ENCODE measurements at places on chromosomes 2 and 18.

DNA sequence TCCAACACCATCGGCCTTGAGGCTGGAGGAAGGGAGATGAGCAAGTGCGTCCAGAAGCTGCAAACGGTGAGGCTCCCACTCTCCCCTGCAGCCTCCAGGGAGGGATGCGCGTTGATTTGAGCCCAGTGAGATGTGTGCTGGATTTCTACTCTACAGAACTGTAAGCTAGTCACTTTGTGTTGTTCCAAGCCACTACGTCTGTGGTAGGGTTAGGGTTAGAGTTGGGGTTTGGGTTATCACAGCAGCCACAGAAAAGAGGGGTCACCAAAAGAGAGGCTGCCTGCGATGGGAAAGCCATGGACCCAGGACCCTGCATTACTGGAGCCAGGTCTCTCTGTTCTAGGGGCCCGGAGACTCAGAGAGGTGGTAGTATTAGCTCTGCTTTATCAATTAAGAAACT lies 94.5 kb downstream of the KCNF1 start:
- DNase-seq = no peak

- DNase-seq = no peak
Observed at GRCh38 chr2:106187273-106187891, 6.7 kb downstream of the UXS1 start.

DNA sequence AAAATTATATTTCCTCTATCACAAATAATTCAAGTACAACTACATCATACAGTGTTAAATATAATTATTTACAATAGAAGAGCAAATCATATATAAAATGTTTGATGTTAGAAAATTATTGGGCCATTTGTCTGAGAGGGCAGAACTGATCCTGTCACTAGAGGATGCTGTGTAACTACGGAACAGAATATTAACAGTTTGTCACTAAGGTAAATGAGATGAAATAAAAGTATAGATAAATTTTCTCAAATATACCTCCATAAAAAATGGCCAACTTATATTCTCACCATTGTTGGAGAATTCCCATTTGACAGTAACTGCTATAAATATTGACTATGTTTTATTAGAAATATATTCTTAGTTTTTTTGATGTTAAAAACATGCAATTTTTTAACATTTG lies 1067.4 kb upstream of the DDX18 start:
- DNase-seq = no peak

- DNase-seq = no peak
Observed at GRCh38 chr18:57135699-57136098, 11.2 kb upstream of the BOD1L2 start.

DNA sequence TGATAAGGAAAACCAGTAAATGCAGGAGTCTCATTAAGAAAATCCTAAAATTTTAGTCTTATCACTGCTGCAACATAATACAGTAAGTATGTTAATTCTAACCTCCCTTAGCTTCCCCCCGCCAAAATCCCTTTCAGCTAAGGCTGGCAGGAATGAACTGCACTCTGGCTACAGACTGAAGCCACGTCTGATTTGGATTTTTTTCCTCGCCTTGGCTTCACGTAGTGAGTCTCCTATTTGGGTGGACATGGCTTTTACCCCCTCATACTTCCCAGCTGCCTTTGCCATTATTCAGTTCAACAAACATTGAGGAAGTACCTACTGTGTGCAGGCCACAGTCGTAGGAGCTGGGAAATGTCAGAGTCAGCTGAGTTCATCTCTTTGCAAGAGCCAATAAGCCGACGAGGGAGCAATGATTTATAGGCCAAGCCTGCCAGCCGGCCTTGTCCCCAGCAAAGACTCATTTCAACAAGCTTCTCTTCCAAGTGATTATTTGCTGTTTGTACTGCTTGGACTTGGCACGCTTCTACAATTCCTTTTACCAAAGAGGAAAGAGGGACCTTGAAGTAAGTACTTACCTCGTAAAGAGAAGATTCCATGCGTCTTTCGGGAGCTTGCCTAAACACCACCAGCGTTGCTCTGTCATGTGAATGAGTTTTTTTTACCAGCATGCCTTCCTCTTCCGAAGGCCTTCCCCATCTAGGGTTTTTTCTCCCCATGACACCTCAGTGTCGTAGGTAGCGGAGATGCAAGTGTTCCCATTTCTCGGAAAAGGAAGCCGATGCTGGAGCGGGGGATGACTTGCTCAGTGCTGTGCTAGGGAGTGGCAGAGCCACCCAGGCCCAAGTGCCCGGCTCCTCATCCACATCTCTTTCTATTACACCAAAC lies 138.6 kb downstream of the KLHL29 start:
- DNase-seq = no peak

GRCh38 chr2:8260213-8260612 lies 421.6 kb upstream of the ID2 start:
- no peak for DNase-seq

All from activated T-cell treated with anti-CD3 and anti-CD28 coated beads, Interleukin-2, amount 50 U/mL, for 1 hour (primary cell).